RCC 7860 (cell line): ENCODE measurements at places on chromosomes 1 and 21.

- peak; percentile 46 for DNase-seq
These were observed 28.4 kb downstream of the EXTL2 start for GRCh38 chr1:100866041-100866900.

DNA sequence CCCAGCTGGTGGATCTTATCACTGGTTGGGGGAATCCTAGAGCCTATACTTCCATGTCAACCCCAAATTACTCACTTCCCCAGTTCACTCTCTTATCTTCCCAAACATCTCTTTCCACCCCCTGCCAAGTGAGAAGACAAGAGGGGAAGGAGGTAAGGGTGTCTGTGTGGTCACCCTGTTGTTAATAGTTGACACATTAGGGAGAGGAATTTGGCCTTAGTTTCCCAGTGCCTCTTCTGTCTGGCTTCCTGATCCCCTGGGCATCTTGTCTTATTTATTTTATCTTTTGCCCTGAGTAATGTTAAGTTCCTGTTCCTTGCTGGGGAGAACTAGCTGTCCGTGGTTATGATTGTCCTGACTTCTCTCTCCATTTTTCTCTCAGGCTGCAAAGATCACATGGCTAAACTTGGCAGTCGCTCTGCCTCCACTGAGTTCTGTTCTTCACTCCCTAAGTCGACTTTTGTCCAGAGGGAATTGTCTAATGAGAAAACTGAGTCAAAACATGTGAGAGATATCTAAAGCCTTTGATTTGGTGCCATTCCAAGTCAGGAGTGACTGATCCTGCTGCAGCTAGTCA, 157.1 kb upstream of the SYT6 start:
- peak; percentile 57 for DNase-seq

DNA sequence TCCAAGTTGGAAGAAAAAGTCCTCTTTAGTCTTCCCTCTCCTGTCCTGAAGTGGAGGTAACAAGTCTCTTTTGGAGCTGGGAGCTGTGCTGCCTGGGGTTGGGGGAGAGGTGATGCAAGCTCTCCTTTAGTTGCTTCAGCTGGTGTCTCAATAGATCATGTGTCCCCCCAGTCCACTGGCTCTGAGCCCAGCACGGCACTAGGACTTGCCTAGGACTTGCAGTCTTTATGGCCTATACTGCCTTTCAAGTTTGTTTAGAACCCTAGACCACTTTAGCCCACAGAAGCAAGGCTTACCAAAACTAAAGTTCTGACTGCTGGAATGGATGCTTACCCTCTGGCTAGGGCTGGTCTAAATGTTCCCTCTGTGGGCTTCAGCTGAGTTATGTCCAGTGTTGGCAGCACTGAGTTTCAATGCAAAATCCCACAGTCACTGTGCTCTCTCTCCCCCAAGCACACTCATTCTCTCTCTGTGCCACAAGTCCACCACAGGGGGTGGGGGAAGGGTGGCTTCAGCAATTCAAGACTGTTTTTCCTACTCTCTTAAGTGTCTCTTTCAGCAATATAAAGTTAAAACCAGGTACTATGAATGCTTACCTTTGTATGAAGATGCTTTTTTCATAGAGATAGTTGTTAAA, 185.0 kb downstream of the DNAH14 start:
- no peak for DNase-seq

DNA sequence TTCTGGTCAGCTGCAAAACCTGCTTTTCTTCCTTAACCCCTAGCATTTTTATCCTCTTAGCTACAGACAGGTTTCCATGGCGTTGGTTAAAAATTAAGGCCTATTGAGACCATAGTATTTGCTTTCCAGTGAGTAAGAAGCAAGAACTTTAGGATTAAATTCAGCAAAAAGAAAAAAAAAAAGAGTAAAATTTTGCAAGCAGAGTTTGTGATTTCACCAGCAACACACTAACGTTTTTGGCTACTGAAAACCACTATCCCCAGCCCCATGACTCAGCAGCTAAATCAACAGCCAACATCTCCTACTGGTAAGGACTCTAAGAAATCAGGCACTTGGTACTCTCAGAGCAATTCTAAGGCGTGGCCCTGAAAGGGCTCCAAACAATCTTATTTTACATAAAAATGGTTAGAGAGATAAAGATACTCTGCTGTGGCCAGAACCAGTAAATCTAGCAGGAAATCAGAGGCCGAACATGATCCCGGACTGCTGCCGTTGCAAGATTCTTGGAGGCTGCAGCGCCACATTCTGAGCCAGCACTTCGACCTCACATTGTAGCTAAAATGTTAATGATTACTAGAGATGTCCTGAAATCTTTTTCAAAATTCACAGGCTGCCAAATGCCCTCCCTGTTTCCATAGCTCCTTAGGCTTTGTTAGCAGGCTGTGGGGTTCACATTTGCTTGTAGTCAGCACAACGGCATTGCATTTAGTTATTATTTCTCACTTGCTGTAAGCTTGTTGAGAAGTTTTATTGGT, 1.6 kb upstream of the ENO1 start:
- DNase-seq = peak; percentile 87

GRCh38 chr1:75034376-75034775, 99.8 kb upstream of the LHX8 start:
- DNase-seq = no peak

DNA sequence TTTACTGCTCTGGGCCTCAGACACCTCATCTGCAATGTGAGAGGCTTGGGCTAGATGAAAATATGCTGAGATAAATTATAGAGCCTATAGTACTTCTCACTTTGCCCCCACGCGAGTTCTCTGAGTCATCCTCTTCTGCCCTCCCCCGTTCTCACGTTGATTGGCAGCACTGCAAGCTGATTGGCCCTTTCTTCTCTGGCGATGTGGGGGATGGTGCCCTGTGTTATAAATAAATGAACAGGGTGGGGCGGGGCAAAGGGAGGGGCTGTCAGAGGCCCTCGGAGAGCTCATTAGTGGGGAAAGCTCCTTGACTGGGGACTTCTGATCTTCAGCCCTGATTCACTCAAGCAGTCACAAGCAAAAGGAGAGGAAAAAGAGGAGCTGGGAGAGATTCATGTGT, 64.3 kb upstream of the ZC3H12A start:
- DNase-seq = no peak

- DNase-seq = no peak
These were observed 54.1 kb downstream of the SERINC2 start for GRCh38 chr1:31467005-31467674.

- no peak for DNase-seq
These were observed 2.7 kb downstream of the PSMG1 start for GRCh38 chr21:39180429-39181019.

GRCh38 chr1:106524631-106525030, 531.8 kb upstream of the PRMT6 start:
- no peak for DNase-seq

GRCh38 chr1:183349201-183349711, 68.9 kb downstream of the NMNAT2 start:
- no peak for DNase-seq

GRCh38 chr1:42933060-42933586, 25.5 kb downstream of the SLC2A1 start:
- DNase-seq = no peak

- peak; percentile 24 for DNase-seq
These were observed 23.1 kb upstream of the CNN3 start for GRCh38 chr1:94949681-94950661.

DNA sequence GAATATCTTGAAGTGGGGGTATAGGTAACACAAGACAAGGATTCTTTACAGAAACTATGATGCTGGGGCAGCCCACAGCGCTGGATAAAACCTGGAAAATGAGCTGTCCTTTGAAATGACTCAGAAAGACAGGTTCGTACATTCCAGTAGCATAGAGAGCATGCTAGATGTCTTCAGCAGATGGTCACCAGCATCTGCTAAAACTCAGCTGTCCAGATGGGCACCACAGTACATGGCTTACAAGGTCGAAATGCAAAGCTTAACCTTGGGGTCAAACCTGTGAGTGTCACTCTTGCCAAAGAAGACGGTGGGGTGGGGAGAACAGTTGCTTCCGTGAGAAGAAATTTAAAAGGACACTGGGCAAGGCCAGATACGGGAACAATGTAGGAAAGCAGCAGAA, 41.3 kb upstream of the TRIM45 start:
- DNase-seq = no peak

DNA sequence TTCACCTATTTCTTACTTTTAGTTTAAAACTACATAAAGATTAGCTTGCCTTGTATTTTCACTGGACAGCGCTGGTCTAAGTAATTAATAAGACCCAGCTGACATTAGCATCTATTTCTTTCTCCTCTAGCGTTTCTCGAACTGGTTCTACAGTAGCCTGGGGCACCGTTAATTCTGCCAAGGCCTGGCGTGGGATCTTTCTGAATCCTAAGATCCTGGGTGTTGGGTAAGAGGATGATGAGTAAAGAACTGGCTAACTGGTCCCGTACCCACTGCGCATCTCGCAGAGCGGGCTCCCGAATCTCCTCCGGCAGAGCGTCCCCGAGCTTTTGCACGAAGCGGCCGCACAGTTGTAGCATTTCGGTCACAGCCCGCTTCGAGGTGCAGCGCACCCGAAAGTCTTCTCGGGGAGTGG, 309 bp downstream of the NSL1 start:
- peak; percentile 61 for DNase-seq

DNA sequence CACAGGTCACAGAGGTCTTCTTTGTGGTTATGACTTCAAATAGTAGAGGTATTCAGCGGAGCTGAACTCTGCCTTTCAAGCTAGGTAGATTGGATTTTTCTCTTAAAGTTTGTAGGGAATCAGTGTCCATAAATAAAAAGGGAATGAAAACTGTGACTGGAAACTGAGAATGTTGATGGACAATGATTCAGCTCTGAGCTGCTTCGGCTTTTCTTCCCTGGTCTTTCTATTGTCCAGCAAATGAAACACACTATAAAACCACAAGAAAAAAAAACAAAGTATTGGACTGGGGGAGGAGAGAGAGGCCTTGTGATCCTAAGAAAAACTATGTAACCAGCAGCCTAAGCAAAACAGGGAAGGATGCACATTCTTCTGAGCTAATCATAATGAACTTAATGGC, 11.1 kb downstream of the TNNI3K start:
- peak; percentile 9 for DNase-seq

DNA sequence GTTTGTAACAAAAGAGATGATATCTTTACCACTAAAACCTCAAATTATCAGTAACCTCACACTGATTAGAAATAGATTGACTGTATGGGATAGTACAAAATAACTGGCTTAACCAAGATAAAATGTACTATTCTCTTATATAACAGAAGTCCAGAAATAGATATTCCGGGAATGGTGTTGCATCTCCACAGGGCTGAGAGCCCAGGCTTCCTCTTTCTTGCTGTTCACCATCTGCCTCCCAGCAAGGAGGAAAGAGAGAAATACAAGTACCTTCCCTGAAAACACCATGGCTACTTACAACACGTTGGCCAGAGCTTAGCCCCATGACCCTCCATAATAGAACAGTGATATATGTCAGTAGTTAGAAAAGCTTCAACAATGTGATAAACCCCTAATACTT, 47.0 kb upstream of the KCNK1 start:
- no peak for DNase-seq

GRCh38 chr1:197252973-197253372, 15.1 kb upstream of the CRB1 start:
- no peak for DNase-seq

DNA sequence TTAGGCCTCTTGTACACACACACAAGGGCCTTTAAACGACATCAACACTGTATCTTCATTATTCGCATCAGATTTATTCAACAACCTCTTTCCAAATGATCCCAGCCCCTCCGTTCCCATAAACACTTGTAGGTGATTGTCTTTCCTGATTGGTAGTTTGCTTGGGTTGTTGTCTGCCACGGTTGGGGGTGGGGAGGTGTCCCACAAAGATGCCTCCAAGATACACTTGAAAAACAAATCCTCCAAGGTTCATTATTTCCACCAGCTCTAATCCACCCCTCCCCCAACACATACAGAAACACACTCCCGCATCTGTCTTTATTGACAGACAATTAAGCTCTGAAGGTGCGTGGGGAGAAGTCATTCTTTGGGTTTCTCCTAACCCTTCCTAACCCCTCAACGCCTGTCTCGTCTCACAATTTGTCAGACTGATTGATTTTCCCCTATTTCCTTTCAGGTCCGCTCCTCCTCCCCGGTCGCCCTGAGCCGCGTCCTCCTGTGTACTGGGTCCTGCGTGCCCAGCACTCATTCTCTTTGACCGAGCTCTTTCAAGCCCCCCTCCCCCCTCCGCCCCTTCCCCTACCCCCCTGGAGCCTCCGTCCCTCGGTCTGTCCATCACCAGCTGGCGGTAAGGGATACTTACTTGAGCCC, 1.4 kb downstream of the WDR26 start:
- DNase-seq = no peak

GRCh38 chr1:46667782-46668760, at the start of gene ATPAF1:
TSS of gene ATPAF1 (minus strand) at chr1:46668364. CDS start at chr1:46668322, 42 bp downstream.
- DNase-seq = peak; percentile 34

DNA sequence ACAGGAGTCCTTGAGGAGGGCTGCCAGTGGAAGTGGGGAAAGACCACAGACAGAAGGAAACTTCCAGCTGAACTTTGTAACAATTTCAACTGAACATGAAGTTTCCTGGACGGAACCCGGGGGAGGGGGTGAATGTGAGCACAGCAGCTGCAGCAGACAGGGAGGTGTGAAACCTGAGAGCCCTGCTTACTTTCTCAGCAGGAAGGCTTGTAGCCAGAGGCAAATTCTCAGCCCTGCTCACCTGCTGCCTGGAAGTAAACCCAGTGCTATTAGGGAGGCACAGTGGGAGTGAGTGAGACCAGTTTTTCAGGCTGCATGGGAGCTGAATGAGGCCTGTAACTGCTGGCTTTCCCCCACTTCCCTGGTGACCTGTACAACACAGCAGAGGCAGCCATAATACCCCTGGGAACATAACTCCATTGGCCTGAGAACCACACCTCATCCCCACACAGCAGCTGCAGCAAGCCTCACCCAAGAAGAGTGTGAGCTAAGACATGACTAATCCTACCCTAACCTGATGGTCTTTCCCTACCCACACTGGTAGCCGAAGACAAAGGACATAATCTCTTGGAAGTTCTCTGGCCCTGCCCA, 9.6 kb upstream of the SPRR2F start:
- DNase-seq = no peak

GRCh38 chr1:3620708-3621107, 4.1 kb upstream of the TPRG1L start:
- DNase-seq = no peak

DNA sequence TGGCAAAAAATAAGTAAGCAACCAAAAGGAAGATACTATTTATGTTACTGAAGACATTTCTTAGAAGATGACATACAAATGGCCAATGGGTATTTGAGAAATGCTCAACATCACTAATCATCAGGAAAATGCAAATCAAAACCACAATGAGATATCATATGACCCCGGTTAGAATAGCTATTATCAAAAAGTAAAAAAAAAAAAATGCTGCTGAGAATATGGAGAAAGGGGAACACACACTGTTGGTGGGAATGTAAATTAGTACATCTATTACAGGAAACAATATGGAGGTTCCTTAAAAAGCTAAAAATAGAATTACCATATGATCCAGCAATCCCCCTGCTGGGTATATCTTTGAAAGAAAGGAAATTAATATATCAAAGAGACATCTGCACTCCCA, 34.3 kb upstream of the CREG1 start:
- DNase-seq = no peak

GRCh38 chr1:55531644-55532043, 316.5 kb upstream of the USP24 start:
- DNase-seq = no peak

- no peak for DNase-seq
These were observed 49.2 kb upstream of the NFASC start for GRCh38 chr1:204821476-204821875.

GRCh38 chr1:224641030-224641429, 24.9 kb downstream of the CNIH3 start:
- no peak for DNase-seq
